T follicular helper cell (primary cell): ENCODE measurements at places on chromosomes 2 and 18.

DNA sequence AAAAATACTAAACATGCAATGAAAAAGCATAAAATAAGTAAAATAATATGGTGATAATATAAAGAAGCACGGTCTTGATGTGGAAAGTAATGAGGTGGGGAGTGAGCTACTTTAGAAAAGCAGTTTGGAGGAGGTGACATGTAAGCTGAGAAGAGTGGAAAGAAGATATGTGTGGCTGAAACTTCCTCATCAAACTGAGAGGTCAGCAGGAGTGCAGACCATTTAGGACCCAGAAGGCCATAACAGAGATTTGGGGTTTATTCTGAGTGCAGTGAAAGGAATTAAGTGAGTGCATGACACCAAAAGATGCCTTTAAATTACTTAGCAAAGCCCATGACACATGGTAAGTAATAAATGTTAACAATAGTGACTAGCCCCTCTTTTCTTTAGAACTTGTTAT lies 24.4 kb upstream of the TMEM182 start:
- no peak for DNase-seq

DNA sequence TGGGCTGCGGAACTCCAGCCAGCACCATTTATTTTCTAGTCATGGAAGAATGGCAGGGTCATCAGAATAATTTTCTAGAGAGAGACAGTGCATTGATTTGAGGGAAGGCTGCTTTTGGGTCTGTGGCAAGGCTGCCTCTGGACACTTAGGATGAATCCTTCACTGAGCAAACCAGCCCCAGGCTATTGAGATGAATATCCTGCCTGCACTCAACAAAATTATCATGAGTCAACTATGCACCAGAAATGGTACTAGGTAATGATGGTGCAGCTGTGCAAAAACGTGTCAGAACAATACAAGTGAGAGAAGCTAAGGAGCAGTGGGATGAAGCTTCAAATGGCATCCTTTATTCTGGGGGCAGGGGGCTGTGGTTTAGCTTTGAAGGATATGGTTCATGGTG lies 115.8 kb downstream of the SPHKAP start:
- DNase-seq = no peak

GRCh38 chr2:2663401-2664036 lies 332.4 kb upstream of the MYT1L start:
- no peak for DNase-seq

DNA sequence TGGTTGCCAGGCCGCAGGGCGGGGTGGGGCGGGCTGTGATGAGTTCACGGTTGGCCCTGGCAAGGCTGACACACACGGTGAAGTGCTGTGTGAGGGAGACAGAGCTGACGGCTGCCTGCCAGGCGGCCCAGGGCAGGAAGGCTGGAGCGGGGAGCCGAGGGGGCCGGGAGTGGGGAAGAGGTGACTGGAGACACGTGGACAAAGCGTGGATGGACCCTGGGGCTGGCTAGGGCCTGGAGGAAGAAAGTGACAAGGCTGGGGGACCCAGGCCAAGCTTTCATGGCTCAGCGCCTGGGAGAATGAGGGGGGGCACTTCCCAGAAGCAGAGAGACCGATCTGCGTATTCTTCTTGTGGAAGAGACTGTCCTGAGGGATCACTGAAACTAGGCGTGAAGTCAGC lies 123.2 kb downstream of the DYSF start:
- DNase-seq = no peak

GRCh38 chr2:10573709-10574108 lies 116.1 kb downstream of the NOL10 start:
- DNase-seq = no peak

GRCh38 chr2:59395119-59395518 lies 1154.0 kb upstream of the FANCL start:
- no peak for DNase-seq

DNA sequence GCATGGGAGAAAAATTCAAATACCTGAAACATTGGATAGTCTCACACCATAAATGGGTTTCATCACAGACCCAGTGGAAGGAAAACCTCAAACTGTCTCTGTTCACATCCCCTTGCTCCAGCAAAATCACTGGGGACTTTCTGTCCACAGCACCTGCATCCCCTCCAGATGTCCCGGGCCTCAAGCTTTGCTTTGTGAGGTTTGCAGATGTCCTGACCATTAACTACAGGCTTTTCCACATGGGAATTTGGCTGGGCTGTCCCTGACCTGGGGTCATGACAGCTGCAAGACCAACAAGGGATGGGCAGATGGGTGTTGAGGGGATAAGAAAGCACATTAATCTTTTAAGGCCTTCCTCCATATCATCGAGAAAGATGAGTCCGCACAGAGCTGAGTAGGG lies 427.9 kb downstream of the TXNL1 start:
- DNase-seq = no peak

- DNase-seq = no peak
Measured at GRCh38 chr2:212037062-212037461, 501.5 kb downstream of the ERBB4 start.

DNA sequence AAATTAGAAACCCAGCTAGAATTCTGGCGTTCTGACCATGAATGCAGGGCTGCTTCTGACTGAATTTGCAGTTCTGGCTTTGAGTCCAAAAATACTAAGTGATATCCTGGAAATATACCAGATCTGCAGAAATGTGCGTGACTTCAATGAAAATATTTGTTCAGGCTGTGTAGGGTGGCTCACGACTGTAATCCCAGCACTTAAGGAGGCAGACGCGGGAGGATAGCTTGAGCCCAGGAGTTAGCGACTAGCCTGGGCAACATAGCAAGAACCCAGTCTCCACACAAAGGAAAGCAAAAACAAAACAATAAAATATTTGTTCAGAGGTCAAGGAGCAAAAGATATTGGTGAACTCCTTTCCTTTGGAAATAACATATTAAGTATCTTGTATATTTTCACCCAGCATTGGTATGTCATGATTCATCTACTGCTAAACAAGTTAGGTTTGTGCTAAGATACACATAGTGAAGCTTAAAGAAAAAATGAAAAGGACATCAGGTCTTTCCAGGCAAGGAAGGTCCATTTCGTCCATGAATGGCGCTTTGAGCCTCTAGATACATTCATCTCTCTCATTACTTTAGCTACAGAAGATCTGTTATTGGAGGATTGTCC lies 239.2 kb downstream of the CMPK2 start:
- no peak for DNase-seq

- no peak for DNase-seq
Measured at GRCh38 chr2:233208382-233209116, 42.9 kb upstream of the ATG16L1 start.

GRCh38 chr2:65992198-65992554 lies 442.7 kb upstream of the MEIS1 start:
- no peak for DNase-seq

DNA sequence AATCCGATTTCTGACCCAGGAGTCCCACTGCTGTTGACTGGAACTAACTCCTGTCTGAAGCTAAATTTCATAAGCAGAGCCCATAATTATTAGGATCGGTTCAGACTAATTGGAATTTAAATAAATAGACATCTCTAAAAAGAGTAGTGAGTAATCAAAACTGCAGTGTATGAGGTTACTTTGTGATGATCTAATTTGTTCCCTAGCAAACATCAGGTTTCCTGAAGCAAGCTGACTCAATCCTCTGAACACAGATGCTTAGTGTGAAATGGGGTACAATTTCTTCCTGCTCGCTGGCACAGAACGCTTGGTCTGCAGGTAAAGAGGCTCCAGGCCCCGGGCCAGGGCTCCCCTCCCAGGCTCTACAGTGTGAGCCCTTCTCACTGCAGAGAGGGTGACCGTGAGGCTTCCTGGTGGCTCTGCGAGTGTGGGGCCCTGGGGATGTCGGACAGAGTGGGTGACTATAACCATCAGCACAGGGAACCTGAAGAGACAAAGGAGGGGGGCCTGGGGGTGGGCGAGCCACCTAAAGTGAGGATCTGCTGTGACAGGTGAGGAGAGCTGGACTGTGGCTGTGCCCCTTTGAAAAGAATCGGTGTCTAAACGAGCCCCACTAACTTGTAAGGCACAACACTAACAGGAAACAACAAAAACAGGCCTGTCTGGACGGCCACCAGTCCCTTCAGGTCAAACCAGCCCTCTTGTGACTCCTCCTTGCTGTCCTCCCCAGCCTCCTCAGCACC lies 20.2 kb downstream of the CHST10 start:
- no peak for DNase-seq

- DNase-seq = no peak
Measured at GRCh38 chr18:59565957-59566356, 131.3 kb downstream of the CCBE1 start.

DNA sequence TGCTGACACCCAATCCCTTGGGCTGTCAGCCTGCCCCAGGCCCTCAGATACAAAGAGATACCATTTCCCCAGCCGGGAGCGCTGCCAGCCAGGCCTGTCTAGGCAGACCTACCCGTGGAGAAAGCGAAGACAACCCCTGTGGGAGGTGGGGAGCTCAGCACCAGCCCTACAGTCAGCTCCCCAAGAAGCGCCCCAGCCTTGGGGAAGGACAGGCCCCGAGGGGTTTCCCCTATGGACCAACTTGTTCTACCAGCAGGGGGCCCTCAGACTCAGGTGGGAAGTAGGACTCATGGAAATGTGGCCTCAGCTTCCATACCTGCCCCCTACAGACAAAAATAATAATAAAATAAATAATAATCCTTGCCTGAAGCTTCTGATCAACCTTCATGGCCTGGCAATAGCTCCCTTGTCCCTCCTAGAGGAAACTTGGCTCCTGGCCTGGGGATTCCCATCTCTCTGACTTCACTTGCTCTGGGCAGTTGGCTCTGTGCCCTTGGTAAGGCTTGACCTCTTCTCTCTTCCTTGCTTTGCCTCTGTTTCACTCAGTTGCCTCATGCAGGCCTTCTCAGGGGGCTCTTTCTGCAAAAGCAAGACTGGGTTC lies 7.0 kb downstream of the SLC35F6 start:
- no peak for DNase-seq

GRCh38 chr18:3966246-3966641 lies 488.9 kb downstream of the DLGAP1 start:
- DNase-seq = no peak

DNA sequence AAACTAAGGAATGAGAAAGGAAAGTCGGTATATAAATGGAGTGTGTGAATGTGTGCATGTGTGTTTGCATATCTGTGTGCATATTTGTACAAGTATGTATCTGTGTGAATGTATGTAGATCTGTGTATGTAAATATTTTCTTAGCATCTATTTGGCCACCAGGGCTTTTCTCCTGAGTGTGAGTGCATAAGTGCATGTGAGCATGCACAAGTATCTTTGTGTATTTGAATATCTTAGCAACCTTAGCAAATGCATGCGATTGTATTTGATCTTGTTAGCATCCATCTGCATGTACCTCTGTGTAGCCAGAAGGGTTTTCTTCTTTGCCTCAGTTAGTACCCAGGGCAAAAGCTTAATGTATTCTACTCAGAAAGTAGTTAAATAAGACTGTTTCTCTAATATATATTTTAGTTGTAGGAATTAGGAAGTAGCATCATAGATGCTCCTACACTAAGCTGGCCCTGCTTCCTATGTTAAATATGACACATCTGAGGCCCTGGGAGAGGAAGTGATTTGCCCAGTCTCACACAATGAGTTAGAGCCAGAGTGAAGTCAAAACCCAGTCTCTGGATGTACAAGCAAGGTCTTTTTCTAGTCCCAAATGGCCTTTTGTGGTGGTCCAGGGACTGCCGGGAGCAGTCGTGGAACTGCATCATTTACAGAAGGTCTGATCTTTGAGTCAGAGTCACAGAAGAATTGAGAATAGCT lies 9.2 kb downstream of the FKBP1B start:
- no peak for DNase-seq

DNA sequence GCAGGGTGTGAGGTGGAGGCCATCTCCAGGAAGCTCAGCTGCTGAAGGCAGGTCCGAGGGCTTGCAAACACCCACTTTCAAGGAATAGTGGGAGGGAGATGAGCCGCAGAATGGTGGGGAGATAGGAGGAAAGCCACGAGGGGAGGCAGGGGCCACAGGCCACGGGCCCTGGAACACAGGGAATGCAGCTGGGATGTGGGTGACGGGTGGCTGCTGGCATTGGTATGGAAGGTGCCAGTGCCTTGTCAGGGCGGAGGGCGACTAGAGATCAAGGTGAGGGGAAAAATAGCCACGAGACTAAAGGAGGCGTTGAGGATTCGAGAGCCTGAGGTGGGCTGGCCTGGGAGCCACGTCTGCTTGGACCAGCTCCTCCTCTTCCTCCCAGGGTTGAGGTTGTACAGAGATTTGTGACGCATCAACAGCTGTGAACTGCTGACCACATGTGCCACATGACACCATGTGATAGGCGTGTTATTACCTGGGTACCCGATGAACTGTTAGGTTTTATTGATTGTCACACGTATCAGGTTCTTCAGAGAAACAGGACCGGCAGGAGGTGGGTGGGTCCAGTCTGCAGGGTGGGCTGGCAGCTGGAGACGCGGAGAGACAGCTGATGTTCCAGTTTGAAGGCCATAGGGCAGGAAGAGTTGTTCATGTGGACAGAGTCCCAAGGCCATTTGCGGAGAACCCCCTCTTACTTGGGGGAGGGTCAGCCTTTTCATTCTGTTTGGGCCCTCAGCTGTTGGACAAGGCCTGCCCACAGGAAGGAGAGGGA lies 9.9 kb downstream of the IMPA2 start:
- DNase-seq = no peak

DNA sequence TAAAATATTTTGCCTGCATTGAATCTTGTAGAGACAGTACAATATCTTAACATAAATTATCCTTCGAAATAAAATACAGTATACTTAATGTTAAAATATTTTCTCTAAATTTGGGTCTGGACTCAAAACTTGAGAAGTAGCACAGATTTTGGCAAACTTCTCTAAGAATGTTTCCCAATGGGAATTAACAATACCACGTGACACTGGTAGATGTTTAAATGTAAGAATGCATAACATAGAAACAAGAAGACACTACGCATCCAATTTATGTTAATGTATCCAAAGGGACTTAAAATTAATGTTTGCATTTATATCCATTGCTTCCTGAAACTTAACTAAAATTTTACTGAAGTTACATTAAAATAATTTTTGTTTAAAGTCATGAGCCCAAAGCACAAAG lies 1460.9 kb downstream of the LRP1B start:
- no peak for DNase-seq

GRCh38 chr18:6211174-6211504 lies 203.6 kb downstream of the L3MBTL4 start:
- no peak for DNase-seq

- no peak for DNase-seq
Measured at GRCh38 chr2:54859997-54860701, 136.7 kb downstream of the EML6 start.

- DNase-seq = no peak
Measured at GRCh38 chr2:11187731-11188130, 32.5 kb downstream of the SLC66A3 start.
